CD4-positive, alpha-beta T cell (primary cell): ENCODE measurements at places on chromosomes 6 and 20.

GRCh38 chr6:13766201-13766634, 48.1 kb downstream of the MCUR1 start:
- H3K36me3 ChIP-seq: no peaks in the 10 kb centered on the region
- H3K27ac ChIP-seq: no peak overlapping the region
- H3K27me3 ChIP-seq: no peaks in the 10 kb centered on the region
- H3K4me1 ChIP-seq: peaks cover 29% of the 10 kb centered on the region

DNA sequence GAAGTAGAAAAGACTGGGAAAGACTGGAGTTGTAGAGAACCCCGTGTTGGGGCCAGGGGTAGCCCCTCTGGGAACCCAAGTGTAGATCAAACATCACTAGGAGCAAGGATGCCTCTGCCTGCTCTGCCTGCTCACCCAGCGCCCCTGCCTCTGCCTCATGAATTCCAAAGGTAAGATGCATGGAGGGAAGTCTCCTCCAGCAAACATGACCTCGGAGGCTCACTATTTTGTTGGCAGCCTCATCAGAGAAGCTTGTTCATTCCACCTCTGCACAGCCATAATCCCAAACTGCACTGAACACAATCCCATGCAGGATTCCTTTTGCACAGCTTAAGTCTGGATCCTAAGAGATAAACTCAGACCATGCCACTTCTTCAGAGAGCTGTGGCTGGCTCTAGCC, 4.9 kb downstream of the FRS3 start:
- H3K36me3 ChIP-seq: peaks cover 56% of the 10 kb centered on the region
- H3K27me3 ChIP-seq: no peaks in the 10 kb centered on the region
- no peak overlapping the region for H3K4me3 ChIP-seq
- DNase-seq: no peak

- DNase-seq: peak; percentile 23
- H3K27ac ChIP-seq: no peak overlapping the region
- no peaks in the 10 kb centered on the region for H3K36me3 ChIP-seq
- H3K4me1 ChIP-seq: peaks cover 5% of the 10 kb centered on the region
Measured at GRCh38 chr20:37356387-37356786, 10.4 kb downstream of the SRC start.

- H3K27ac ChIP-seq: no peak overlapping the region
- H3K27me3 ChIP-seq: no peaks in the 10 kb centered on the region
- no peaks in the 10 kb centered on the region for H3K4me1 ChIP-seq
- no peaks in the 10 kb centered on the region for H3K36me3 ChIP-seq
Measured at GRCh38 chr6:121849477-121849876, 414.0 kb downstream of the GJA1 start.

- no peak for DNase-seq
- no peaks in the 10 kb centered on the region for H3K27me3 ChIP-seq
- peaks cover 21% of the 10 kb centered on the region for H3K4me1 ChIP-seq
Measured at GRCh38 chr20:38932457-38933120, 6.4 kb downstream of the FAM83D start.

GRCh38 chr6:11593096-11593495, 55.5 kb downstream of the TMEM170B start:
- H3K27me3 ChIP-seq: no peaks in the 10 kb centered on the region
- no peaks in the 10 kb centered on the region for H3K36me3 ChIP-seq
- no peak overlapping the region for H3K27ac ChIP-seq
- H3K4me3 ChIP-seq: no peak overlapping the region
- no peaks in the 10 kb centered on the region for H3K4me1 ChIP-seq

DNA sequence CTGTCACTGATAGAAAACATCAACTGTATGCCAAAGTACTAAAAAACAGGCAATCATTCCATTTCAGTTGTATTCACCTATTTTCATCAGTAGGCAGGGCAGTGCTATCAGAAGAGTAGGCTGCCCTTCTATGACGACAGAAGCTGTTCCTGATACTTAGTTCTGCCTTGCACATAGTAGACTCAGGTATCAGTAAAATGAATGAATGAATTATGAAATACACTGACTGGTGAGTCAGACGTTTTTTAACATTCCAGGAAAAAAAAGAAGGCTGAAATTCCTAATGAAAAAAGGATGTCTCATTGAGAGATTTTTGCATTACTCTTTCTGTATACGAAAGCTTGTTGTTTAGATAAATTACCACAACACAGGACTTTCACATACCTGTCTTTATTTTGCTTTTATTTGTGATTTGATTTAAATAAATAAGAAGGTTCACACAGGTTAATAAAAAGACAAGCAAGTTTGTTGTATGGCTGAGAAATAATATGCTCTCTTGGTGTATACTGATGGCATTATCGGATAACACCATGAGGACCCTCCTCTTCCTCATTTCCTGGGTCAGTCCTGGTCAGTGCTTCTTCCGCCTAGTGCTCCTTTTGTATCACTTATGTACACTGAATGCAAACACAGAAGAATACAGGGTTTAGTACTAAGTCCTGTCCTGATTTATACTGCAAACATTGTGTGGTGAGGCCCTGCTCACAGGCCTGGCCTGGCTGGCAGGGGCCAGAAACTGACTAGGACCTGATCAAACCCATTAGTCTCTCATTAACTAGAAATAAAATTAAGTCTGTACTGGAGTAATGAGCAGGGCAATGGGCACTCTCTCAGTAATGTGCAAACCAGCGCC, 39.4 kb upstream of the SPDEF start:
- no peaks in the 10 kb centered on the region for H3K27me3 ChIP-seq
- no peak overlapping the region for H3K27ac ChIP-seq
- no peak overlapping the region for H3K4me3 ChIP-seq
- H3K4me1 ChIP-seq: peaks cover 3% of the 10 kb centered on the region
- H3K36me3 ChIP-seq: peaks cover 8% of the 10 kb centered on the region

- peaks cover 26% of the 10 kb centered on the region for H3K4me1 ChIP-seq
- H3K36me3 ChIP-seq: no peaks in the 10 kb centered on the region
- H3K27ac ChIP-seq: peak overlapping the region; percentile 87
- peak overlapping the region; percentile 75 for H3K4me3 ChIP-seq
- peak; percentile 92 for DNase-seq
- H3K27me3 ChIP-seq: no peaks in the 10 kb centered on the region
Measured at GRCh38 chr6:26196846-26197635, 109.8 kb downstream of the HFE start.

DNA sequence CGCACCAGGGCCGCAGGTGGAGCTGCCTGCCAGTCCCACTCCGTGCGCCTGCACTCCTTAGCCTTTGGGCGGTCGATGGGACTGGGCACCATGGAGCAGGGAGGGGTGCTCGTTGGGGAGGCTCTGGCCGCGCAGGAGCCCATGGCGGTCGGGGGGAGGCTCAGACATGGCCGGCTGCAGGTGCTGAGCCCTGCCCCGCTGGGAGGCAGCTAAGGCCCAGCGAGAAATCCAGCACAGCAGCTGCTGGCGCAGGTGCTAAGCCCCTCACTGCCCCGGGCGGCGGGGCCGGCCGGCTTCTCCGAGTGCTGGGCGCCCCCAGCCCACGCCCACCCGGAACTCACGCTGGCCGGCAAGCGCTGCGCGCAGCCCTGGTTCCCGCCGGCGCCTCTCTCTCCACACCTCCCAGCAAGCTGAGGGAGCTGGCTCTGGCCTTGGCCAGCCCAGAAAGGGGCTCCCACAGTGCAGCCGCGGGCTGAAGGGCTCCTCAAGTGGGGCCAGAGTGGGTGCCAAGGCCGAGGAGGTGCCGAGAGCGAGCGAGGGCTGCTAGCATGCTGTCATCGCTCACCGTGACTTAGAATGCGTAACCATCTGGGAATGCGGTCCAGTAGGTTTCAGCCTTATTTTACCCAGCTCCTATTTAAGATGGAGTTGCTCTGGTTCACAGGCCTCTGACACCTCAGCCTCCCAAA, 77.3 kb downstream of the C6orf52 start:
- DNase-seq: no peak
- no peaks in the 10 kb centered on the region for H3K36me3 ChIP-seq
- H3K27ac ChIP-seq: no peak overlapping the region
- H3K27me3 ChIP-seq: no peaks in the 10 kb centered on the region
- H3K4me1 ChIP-seq: no peaks in the 10 kb centered on the region
- no peak overlapping the region for H3K4me3 ChIP-seq
